ENCODE measurements at places on chromosomes 6 and 20. TPM values are rescaled to one million over a fixed set of nuclear protein-coding genes. Genes with fewer than 3 reads are reported as not detected.
A peak's percentile ranks its signal among the peaks of the same experiment; 100 is the strongest.

Gene MYH7B
- 0.47 TPM for total RNA-seq

Gene MMP24
- 0.12 TPM for total RNA-seq

Gene CAP2
- total RNA-seq = not detected

Gene HLA-DRB1
- 14.3 TPM for total RNA-seq

Gene DEFB124
- total RNA-seq = not detected

Gene ADGB
- not detected for total RNA-seq

Gene FOXS1
- total RNA-seq = not detected

- no peak overlapping the region for H3K27ac ChIP-seq
- H3K4me3 ChIP-seq = no peak overlapping the region
- no peaks in the 10 kb centered on the region for H3K36me3 ChIP-seq
- DNase-seq = no peak
- H3K4me1 ChIP-seq = no peaks in the 10 kb centered on the region
Measured at GRCh38 chr20:53223626-53224172, 251.5 kb downstream of the TSHZ2 start.

GRCh38 chr6:151702851-151703658 is 104.4 kb upstream of the ESR1 start:
- H3K27me3 ChIP-seq = no peaks in the 10 kb centered on the region
- H3K4me1 ChIP-seq = peaks cover 28% of the 10 kb centered on the region
- no peak overlapping the region for H3K27ac ChIP-seq
- DNase-seq = no peak

DNA sequence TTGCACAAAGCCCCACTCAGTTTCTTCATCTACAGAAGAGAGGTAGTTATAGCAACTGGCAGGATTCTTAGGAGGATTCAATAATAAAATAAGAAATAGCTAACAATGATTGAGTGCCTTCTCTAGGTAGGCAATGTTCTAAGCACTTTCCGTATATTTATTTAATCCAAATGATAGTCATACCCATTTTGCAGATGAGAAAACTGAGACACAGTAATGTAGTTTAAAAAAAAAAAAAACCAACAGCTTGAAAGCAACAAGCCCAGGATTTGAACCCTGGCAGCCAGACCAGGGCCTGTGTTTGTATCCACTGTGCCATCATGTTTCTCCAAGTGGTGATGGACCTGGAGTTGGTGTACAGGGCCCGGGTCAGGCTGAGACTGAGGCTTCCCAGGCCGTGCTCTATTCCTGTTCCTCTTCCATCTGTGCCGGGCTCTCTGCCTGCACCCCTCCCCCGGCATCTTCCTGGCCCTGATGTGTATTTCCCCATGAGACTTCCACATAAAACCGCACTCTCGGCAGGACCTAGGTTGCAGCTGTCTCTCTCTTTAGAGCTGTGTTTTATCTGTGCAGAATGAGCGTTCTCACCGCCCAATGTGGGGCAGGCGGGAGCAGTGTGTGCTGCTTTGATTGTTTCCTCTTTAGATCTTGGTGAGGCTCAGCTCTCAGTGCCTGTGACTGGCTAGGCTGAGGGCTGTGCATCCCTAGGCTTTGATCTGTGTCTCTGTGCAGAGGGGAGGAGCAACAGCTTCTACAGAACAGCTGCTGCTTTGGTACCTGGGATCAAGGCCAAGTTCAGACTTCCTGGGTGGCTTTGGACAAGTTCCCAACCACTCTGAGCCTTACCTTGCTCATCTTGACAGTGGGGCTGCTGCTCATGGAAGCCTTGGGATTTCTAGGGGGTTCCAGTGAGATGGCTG is 49.5 kb downstream of the TOX2 start:
- H3K27ac ChIP-seq = no peak overlapping the region
- peaks cover 70% of the 10 kb centered on the region for H3K4me1 ChIP-seq
- peak; percentile 68 for DNase-seq
- H3K27me3 ChIP-seq = no peaks in the 10 kb centered on the region
- H3K4me3 ChIP-seq = no peak overlapping the region
- H3K36me3 ChIP-seq = no peaks in the 10 kb centered on the region

- no peak overlapping the region for H3K27ac ChIP-seq
- H3K36me3 ChIP-seq = no peaks in the 10 kb centered on the region
- H3K4me3 ChIP-seq = no peak overlapping the region
- no peaks in the 10 kb centered on the region for H3K4me1 ChIP-seq
- no peaks in the 10 kb centered on the region for H3K27me3 ChIP-seq
Measured at GRCh38 chr6:21836277-21836676, 242.7 kb downstream of the SOX4 start.

DNA sequence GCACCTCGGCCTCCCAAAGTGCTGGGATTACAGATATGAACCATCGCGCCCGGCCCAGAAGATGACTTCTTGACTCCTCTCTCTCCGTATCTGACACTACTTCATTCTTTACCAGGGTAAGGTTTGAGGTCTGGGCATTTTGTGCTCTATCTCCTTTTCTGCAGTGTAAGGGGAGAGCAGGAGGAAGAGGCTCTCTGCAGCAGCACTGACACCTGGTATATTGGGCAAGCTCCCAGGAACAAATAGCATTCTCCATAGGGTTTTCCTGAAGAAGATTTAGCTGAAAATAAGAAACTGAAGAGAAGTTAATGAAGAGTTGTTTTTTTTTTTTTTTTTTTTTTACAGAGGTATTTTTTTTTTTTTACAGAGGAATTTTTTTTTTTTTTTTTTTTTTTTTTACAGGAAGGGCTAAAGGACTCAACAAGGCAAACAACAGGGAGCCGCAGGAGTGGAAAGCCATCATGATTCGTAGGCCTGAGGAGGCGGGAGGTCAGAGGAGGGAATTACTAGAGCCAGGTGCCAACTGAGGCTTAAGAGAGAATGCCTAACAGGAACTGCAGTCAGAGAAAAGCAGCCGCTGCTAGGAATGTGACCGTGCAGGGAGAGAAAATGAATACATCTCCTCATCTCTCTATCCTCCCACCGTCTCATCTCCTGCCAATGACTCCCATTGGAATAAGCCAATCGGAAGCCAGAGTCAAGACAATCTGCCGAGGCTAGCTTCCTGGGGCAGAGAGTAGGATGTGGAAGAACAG is 34.7 kb upstream of the ADGRF4 start:
- DNase-seq = no peak
- H3K27ac ChIP-seq = no peak overlapping the region
- peaks cover 4% of the 10 kb centered on the region for H3K27me3 ChIP-seq
- no peaks in the 10 kb centered on the region for H3K4me1 ChIP-seq

- DNase-seq = no peak
- H3K27ac ChIP-seq = no peak overlapping the region
- H3K4me1 ChIP-seq = no peaks in the 10 kb centered on the region
- H3K4me3 ChIP-seq = no peak overlapping the region
- H3K27me3 ChIP-seq = no peaks in the 10 kb centered on the region
Measured at GRCh38 chr6:1757131-1757530, 147.4 kb downstream of the FOXC1 start.

- DNase-seq = peak; percentile 27
- H3K36me3 ChIP-seq = no peaks in the 10 kb centered on the region
- H3K27me3 ChIP-seq = peaks cover 7% of the 10 kb centered on the region
- H3K27ac ChIP-seq = no peak within 1 kb of the TSS
- peaks cover 10% of the 10 kb centered on the region for H3K4me1 ChIP-seq
Measured at GRCh38 chr6:68634726-68635411, at the start of gene ADGRB3. Gene ADGRB3 (plus strand): TSS chr6:68635282. CDS start chr6:68638676, 3,394 bp downstream.

- H3K4me1 ChIP-seq = peaks cover 5% of the 10 kb centered on the region
- DNase-seq = no peak
- no peaks in the 10 kb centered on the region for H3K27me3 ChIP-seq
- no peaks in the 10 kb centered on the region for H3K36me3 ChIP-seq
- no peak overlapping the region for H3K27ac ChIP-seq
Measured at GRCh38 chr6:44061375-44062104, 65.7 kb downstream of the MRPL14 start.

- H3K4me1 ChIP-seq = peaks cover 5% of the 10 kb centered on the region
- DNase-seq = no peak
- H3K4me3 ChIP-seq = no peak overlapping the region
Measured at GRCh38 chr20:58078741-58079522, 149.5 kb downstream of the ANKRD60 start.

- no peaks in the 10 kb centered on the region for H3K36me3 ChIP-seq
- H3K27me3 ChIP-seq = no peaks in the 10 kb centered on the region
- H3K4me1 ChIP-seq = no peaks in the 10 kb centered on the region
Measured at GRCh38 chr6:67634199-67634598, 1000.9 kb upstream of the ADGRB3 start.

DNA sequence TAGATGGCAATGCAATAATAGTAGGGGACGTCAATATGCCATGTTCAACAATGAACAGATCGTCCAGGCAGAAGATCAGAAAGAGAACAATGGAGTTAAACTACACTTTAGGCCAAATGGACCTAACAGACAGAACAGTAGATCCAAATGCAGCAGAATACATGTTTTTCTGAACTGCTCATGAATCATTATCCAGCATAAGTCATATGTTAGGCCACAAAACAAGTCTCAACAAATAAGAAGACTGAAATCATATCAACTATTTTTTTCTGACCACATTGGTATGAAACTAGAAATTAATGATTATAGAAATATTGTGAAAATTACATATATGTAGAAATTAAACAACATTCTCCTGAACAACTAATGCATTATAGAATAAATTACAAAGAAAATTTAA is 10.2 kb upstream of the DEFB125 start:
- no peaks in the 10 kb centered on the region for H3K4me1 ChIP-seq
- no peak overlapping the region for H3K27ac ChIP-seq
- H3K4me3 ChIP-seq = no peak overlapping the region
- H3K27me3 ChIP-seq = no peaks in the 10 kb centered on the region
- H3K36me3 ChIP-seq = no peaks in the 10 kb centered on the region
- no peak for DNase-seq

DNA sequence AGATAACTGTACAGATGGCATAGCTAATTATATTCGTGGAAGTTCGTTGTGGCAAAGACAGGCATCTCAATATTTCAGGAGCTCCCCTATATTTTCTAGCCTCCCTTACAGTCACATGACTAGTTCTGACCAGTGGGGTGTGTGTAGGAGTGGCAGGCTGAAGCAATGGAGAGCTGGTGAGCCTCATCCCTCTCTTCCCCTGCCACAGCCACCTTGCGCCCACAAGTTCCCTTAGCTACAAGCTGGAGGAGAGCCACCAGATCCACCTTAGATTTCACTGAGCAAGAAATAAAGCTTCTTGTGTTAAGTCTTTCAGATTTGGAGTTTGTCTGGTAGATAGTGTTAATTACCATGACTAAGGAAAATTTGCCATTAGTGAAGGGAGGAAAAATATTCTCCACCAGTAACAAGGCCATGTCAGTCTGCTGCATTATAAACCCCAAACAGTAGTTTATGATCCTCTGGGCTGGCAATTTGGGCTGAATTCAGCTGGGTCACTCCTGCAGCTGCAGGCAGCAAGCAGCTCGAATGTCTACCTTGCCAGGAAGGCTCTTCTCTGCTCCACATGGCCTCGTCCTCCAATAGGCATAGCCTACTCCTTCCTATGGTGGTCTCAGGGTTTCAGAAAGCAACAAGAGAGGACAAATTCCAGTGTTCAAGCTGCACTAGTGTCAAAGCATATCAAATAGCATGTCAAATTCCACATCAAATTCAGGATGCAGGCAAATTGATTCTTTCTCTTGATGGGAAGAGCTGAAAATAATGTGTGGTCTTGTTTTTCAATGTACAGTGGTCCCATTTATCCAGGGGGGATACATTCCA is 7.4 kb upstream of the RBCK1 start:
- H3K4me1 ChIP-seq = peaks cover 14% of the 10 kb centered on the region
- H3K4me3 ChIP-seq = no peak overlapping the region
- no peak overlapping the region for H3K27ac ChIP-seq
- peaks cover 14% of the 10 kb centered on the region for H3K36me3 ChIP-seq
- H3K27me3 ChIP-seq = no peaks in the 10 kb centered on the region
- DNase-seq = no peak

DNA sequence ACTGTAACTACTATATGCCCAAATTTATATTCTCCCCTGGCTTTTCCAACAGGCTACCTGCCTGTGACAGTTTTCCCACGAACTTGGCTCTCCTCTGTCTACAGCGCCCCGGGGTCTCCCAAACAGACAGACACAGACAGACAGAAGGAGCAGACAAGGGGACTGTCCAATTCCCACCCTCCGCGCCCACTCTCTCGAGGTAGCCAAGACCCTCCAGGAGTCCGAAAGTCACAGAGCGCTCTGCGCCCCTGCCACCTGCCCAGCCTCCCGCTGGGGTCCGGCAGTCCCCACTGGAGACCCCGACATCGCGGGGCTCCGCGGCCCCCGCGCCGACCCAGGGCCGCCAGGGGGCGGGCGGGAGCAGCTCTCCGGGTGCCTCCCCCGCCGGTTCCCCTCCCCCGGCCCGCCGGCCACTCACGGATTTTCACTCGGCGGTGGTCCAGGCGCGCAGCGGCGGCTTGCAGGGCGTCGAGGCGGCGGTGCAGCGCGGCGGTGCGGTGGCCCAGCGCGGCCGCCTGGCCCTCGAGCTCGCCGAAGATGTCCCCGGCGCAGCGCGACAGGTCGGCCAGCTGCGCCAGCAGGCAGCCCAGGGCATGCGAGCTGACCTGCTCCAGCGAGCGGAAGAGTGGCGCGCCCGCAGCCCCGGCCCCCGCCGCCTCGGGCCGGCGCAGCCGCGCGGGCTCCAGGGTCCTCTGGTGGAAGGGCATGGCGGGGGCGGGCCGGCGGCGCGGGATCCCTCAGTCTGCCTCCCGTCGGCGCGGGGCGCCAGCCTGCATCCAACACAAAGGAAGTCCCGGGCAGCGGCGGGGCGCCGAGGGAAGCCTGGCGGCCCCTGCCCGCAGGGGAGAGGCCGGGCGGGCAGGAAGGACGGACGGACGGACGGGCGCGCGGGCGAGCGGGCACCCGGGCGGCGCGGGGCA is 81.3 kb upstream of the CCDC28A start:
- DNase-seq = peak; percentile 35
- H3K4me1 ChIP-seq = peaks cover 6% of the 10 kb centered on the region

GRCh38 chr6:167664678-167665660 is 161.7 kb upstream of the AFDN start:
- H3K36me3 ChIP-seq = no peaks in the 10 kb centered on the region
- H3K27ac ChIP-seq = no peak overlapping the region
- DNase-seq = no peak
- no peak overlapping the region for H3K4me3 ChIP-seq
- H3K27me3 ChIP-seq = no peaks in the 10 kb centered on the region
- H3K4me1 ChIP-seq = no peaks in the 10 kb centered on the region

DNA sequence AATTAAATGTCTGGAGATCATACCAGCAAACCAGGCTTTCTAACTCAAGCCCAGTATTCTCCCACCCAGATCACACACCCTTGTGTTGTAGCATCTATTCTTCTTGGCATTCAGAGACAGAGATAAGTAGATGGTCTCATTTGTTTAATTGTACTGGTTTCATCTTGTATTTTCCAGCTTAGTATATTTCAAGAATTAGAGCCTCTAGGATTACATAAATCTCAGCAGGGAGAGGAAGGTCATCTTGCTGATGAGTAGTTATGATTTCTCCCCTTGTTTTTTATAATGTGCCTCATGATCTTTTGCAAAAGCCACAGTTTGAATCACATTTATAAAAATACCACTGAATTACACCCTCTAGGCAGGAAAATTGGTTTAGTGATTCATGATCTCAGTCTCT is 106.6 kb upstream of the NRSN1 start:
- H3K27me3 ChIP-seq = no peaks in the 10 kb centered on the region
- no peaks in the 10 kb centered on the region for H3K4me1 ChIP-seq
- H3K27ac ChIP-seq = no peak overlapping the region
- DNase-seq = no peak

DNA sequence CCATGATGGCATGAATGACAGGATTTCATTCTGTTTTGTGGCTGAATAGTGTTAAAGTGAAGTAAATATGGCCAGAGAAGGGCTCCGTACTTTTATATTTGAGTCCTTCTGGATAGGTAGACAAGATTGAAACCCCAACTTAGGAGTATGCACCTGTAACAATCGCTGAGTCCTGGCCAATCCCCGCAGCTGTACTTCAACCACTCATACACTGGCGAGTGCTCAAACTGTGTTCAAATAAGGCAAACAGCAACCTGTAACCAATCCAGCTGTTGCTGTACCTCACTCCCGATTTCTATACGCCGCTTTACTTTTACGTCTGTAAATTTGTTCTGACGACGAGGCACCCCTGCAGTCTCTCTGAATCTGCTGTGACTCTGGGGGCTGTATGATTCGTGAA is 6.7 kb downstream of the TTLL2 start:
- no peaks in the 10 kb centered on the region for H3K27me3 ChIP-seq
- no peaks in the 10 kb centered on the region for H3K4me1 ChIP-seq
- H3K27ac ChIP-seq = no peak overlapping the region
- DNase-seq = no peak
